H4 (cell line): ENCODE measurements at places on chromosomes 2 and 18. TPM values are rescaled to one million over a fixed set of nuclear protein-coding genes. Genes with fewer than 3 reads are reported as not detected.

- DNase-seq = no peak
Observed at GRCh38 chr2:6942848-6943247, 25.6 kb downstream of the RNF144A start.

- no peak for DNase-seq
Observed at GRCh38 chr18:23276451-23276850, 141.2 kb downstream of the CABLES1 start.

DNA sequence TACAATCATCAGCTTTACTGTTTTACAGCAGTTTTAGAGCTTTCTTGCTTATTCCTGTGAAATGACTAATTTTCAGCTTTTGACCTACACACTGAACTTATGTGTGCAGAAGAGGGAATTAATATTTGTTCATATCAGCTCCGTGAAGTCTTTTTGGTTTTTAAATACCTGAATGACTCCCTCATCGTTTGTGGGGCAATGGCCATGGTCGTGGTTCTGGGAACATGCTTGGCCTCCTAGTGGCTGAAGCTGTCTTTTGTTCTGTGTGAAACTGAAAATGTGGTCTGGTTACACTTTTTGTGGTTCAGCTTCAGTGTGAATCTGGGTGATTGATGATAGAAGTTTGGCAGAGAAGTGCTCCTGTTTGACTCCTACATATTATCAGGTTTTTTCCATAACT lies 408.1 kb downstream of the THSD7B start:
- peak; percentile 29 for DNase-seq

- no peak for DNase-seq
Observed at GRCh38 chr2:85015653-85016360, 44.8 kb downstream of the KCMF1 start.

- DNase-seq = peak; percentile 29
Observed at GRCh38 chr2:159755788-159756187, 42.2 kb downstream of the CD302 start.

DNA sequence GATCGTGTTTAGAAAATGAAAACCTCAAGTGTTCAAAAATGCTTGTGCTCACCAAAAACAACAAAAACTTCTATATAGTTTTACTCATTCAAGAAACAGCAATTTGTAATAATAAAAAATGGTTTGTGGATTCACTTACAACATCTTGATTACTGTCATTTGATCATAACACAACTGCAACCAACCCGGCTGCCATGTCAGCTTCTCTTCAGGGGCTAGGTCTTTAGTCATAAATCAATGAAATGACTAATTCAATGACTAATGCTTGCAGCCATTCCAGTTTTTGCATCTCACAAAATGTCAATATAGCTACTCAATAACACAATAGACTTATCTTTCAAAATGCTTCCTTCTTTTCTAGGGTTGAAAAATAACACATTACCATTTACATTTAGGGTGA lies 128.0 kb downstream of the OLA1 start:
- DNase-seq = no peak

DNA sequence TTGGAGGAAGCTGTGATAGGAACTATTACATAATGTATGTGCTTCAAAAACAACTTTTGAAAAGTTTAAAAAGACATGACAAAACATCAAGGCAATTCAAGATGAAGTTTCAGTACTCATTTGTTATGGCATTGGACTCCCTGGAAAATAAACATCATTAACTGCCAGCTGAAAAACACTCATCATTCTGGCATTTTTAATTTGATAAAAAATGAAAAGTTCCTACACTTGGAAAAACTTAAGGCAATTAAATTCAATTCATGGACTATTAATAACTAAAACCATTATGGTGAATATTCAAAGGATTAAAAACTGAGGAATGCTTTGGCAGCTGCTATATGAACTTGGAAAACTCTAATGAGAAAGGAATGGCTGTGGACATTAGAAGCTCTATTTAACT lies 8.5 kb downstream of the TYW5 start:
- no peak for DNase-seq

DNA sequence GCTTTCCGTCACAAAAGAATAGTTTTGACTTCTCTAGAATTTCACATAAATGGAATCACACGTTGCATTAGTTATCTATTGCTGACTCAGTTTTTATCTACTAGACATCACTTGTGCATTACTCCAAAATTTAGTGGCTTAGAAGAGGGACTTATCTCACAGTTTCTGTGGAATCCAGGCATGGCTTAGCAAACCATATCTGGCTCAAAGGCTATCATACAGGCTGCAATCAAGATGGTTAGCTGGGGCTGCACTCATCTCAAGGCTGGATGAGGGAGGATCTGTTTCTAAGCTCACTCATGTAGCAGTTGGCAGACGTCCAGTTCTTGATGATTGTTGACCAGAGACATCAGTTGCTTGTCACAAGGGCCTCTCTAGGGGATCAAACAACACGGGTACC lies 6.6 kb upstream of the DSC3 start:
- no peak for DNase-seq

GRCh38 chr18:13100942-13101658 lies 109.9 kb downstream of the CEP192 start:
- no peak for DNase-seq

GRCh38 chr18:40004246-40004645 lies 1950.8 kb upstream of the PIK3C3 start:
- DNase-seq = no peak

DNA sequence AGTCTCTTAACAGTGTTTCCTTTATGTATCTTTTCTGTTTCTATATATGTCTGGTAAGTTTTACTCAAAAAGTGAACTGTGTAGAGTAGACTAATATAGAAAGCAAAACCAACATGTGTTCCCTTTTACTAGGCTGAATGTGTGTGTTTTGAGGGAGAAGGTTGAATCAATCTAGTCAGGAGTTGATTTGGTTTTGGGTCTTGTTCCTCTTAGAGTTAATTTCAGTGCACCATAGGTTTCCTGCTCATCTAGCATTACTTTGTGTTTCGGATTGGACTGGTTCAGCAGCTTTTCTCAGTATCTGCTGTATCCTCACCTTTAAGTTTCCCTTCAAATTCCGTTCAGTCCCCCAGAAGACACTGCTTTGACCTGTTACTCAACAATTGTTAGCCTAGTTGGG lies 52.0 kb upstream of the TRIM43 start:
- DNase-seq = no peak

Gene KRTCAP3
- total RNA-seq = not detected in 2 replicates

Gene SRBD1
- 14.4 and 15.5 TPM in 2 replicates for total RNA-seq

Gene CXCR4
- total RNA-seq = 0.06 TPM in 1 of 2 replicates, not detected in the other

Gene FHL2
- total RNA-seq = 163 and 195 TPM in 2 replicates

Gene SP5
- not detected in 2 replicates for total RNA-seq

Gene FOXD4L1
- not detected in 2 replicates for total RNA-seq

Gene RTP5
- total RNA-seq = not detected in 2 replicates

Gene CAPN14
- 0.14 TPM in 1 of 2 replicates, not detected in the other for total RNA-seq

Gene TMEM37
- 1.5 and 1.9 TPM in 2 replicates for total RNA-seq

Gene GFPT1
- 15.4 and 19.2 TPM in 2 replicates for total RNA-seq
